CD4-positive, alpha-beta T cell treated with Interleukin-1 beta for 1 hour (primary cell): ENCODE measurements at places on chromosomes 16 and 17.

GRCh38 chr16:2472885-2473445 lies 1.9 kb downstream of the NTN3 start:
- DNase-seq = no peak

DNA sequence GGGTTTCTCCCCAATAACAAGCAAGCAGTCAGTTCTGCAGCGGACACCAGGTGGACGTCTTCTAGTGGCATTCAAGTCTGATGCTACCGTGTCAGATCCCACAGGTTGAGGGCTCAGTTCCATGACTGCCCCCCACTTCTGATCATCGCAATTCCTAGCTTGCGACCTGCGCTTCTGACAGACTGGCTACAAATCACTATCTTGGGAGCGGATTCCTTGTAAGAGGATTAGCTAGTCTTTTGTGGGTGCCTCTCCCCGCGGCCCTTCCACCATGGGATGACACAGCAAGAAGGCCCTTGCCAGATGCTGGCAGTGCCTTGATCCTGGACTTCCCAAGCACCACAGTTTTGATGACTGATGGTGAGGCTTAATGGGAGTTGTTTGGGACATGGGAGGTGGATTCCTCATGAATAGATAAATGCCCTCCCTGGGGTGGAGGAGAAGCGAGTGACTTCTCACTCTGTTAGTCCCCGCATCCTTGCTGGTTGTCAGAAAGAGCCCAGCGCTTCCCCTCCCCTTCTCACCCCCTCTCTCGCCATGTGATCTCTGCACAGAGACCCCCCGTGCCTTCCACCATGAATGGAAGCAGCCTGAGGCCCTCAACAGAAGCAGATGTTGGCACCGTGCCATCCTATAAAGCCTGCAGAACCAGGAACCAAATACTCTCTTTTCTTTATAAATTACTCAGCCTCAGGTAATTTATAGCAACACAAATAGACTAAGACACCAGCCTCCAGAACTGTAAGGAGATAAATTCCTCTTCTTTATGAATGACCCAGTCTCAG lies 19.1 kb downstream of the CDIP1 start:
- no peak for DNase-seq

DNA sequence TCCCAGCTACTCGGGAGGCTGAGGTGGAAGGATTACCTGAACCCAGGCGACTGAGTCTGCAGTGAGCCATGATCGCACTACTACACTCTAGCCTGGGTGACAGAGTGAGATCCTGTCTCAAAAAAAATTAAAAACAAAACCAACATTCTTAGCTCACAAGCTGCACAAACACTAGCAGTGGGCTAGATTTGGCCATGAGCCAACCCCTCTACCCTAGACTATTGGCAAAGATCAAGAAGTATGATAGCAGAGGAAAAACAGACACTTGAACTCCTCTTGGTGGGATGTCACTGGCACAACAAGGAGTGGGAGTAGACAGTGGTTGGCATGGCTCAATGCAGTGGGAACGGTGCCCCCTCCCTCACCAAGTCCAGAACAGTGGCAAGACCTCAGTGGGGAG lies 19.6 kb upstream of the RIPOR1 start:
- no peak for DNase-seq

GRCh38 chr17:77684803-77685798 lies 273.4 kb upstream of the TNRC6C start:
- DNase-seq = no peak

DNA sequence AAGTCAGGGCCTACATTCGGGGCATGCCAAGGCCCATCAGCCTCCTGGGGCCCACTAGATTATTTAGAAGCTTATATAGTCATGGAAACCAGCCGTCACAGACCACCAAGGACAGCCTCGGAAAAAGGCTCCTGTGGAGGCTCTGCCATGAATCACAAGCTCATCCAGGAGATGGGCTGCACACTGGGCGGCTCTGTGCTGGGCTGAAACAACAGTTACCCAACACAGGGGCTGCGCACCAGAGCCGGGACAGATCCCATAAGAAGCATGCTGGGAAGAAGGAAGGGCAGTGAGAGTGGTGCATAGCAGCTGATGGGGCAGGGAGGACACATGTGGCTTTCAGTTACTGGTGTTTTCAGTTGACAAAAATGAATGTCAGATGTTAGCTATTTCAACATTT lies 67.7 kb upstream of the GSG1L start:
- no peak for DNase-seq

GRCh38 chr16:4550591-4550990 lies 5.5 kb upstream of the C16orf96 start:
- DNase-seq = no peak

DNA sequence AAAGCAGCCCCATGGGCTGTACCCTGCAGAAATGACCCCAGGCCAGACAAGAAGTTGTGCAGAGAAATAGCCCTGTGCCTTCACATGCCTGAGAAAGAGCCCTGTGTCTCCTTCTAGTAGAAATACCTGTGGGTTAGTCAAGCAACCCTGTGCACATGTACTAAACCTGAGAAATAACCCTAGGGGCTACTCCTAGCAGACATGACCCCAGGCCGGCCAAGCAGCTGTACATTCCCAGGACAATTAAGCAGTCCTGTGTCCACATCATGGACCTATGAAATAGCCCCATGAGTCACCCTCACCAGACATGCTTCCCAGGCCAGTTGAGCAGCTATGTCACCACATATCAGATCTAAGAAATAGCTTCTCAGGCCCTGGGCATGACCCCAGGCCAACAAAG lies 519.7 kb upstream of the CA10 start:
- DNase-seq = no peak

GRCh38 chr17:28282596-28282995 lies 36.4 kb upstream of the TMEM97 start:
- no peak for DNase-seq

GRCh38 chr17:13306310-13306962 lies 288.6 kb upstream of the ELAC2 start:
- no peak for DNase-seq

GRCh38 chr17:2909846-2910234 lies 113.6 kb downstream of the RAP1GAP2 start:
- no peak for DNase-seq

- no peak for DNase-seq
These were observed 902 bp downstream of the KAT2A start for GRCh38 chr17:42120161-42120769.

- DNase-seq = no peak
These were observed 71.7 kb upstream of the CBX4 start for GRCh38 chr17:79910985-79911361.

DNA sequence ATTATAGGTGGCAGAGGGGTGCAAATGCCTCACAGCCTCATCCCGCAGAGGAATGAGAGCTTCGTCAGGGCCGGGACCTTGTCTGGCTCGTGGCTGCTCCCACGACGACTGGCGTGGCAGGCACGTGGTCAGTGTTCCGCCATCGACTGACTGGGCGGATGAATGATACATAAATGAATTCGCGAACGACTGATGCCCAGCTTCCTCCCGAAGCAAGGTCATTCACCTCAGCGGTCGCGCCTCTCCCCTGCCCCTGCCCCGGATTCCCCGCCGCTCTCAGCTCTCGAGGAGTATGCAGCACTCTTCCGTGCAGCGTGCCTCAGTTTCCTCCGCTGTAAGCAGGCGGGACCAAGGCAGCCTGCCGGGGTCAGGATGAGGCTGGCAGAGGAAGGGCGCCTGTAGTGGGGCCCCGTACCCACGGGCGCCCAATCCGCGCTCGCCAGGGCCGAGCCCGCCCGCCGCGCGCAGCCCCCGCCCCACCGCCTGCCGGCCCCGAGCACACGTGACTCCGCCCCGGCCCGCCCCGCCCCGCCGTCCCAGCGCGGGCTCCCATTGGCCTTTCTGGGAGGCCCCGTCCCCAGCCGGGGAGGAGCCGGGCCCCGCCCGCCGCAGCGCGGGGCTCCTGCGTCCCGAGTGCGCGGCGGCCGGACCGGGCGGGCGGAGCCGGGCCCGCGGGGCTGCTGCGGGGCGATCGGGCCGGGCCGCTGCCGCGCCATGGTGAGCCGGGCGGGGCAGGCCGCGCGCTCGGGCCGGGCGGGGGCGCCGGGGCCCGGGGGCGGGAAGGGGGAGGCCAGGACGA lies at the start of gene SNN:
Gene SNN (plus strand): TSS at position 632 of the 799 bp plus-strand sequence. CDS start 7,605 bp downstream, outside the sequence.
- DNase-seq = peak; percentile 88

DNA sequence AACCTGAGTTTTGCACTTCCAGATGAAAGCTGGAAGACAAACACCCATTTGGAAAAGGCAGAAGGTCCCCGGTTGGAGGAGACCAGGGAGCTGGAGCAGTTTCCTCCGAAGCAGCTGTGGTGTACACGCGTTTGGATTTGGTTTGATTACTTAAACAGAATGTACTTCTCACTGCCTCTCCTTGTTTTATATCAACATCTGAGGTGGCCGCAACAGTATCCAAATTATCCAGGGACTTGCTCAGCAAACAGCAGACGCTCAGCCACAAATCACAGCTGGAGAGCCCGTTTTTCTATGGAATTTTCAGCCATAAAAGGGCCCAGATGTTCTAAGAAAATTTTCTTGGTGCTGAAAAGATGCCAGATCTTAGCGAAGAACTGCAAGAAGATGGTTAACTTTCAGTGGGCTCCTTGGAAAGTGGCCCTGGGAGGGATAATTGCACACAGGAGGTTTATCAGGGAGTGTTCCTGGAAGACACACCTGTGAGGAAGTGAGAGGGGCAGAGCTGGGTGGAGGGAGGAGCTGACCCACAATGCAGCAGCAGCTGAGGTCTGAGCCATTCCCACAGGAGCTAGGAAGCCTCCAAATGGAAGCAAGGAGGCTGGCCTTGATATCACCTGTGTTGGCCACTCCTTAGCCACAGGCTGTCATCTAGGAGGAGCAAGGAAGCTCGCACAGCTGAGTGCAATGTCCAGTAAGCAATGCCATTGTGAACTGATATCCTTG lies 28.9 kb upstream of the CDH5 start:
- DNase-seq = no peak

- DNase-seq = no peak
These were observed 17.6 kb downstream of the OMG start for GRCh38 chr17:31279401-31279800.

- no peak for DNase-seq
These were observed 19.8 kb downstream of the LGALS9 start for GRCh38 chr17:27650836-27651235.

DNA sequence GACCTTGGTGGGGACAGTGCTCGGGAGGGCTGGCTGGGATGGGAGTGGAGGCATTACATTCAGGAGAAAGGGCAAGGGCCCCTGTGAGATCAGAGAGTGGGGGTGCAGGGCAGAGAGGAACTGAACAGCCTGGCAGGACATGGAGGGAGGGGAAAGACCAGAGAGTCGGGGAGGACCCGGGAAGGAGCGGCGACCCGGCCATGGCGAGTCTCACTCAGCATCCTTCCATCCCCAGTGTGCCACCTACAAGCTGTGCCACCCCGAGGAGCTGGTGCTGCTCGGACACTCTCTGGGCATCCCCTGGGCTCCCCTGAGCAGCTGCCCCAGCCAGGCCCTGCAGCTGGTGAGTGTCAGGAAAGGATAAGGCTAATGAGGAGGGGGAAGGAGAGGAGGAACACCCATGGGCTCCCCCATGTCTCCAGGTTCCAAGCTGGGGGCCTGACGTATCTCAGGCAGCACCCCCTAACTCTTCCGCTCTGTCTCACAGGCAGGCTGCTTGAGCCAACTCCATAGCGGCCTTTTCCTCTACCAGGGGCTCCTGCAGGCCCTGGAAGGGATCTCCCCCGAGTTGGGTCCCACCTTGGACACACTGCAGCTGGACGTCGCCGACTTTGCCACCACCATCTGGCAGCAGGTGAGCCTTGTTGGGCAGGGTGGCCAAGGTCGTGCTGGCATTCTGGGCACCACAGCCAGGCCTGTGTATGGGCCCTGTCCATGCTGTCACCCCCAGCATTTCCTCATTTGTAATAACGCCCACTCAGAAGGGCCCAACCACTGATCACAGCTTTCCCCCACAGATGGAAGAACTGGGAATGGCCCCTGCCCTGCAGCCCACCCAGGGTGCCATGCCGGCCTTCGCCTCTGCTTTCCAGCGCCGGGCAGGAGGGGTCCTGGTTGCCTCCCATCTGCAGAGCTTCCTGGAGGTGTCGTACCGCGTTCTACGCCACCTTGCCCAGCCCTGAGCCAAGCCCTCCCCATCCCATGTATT lies 1.1 kb downstream of the CSF3 start:
- DNase-seq = no peak

- no peak for DNase-seq
These were observed 14.5 kb upstream of the RPL13 start for GRCh38 chr16:89545831-89546574.

- no peak for DNase-seq
These were observed 84.7 kb downstream of the PLCG2 start for GRCh38 chr16:81863630-81864352.

- DNase-seq = no peak
These were observed 250.7 kb upstream of the MON1B start for GRCh38 chr16:76940251-76940650.

- no peak for DNase-seq
These were observed 24.7 kb downstream of the LIMD2 start for GRCh38 chr17:63675231-63675606.

DNA sequence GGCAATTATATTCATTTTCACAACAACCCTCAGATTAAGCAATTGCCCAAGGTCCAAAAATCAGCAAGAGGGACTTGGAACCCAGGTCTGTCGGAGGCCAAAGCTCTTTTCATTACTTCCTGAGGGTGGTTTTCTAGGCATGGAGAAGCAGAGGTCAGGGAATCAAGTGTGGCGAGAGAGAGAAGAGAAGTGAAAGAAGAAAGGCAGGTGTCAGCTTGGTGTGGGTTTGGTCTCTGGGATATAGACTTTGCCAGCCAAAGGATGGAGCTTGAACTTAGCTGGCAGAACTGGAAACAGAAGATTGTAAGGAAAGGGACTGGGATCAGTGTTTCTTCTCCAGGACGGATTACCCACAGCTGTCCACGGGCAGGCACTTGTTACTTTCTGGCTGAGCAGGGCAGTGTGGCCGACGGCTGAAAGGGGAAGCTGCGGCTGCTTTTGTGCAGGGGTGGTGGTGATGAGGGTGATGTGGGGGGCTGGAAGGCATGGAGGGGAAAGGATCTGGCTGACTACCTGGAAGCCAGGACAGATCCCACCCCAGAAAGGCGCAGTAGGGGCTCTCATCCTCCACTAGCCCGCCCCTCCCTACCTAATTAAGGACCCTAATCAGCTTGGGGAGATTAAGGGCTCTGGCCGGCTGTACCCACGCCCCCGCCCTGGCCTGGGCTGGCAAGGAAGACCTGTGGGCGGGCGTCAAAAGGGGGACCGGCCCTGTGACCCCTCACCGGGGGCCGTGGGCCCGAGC lies at the start of gene GUCY2D:
Gene GUCY2D (plus strand): TSS at position 640 of the 745 bp plus-strand sequence. CDS start 433 bp downstream, outside the sequence.
- DNase-seq = no peak

DNA sequence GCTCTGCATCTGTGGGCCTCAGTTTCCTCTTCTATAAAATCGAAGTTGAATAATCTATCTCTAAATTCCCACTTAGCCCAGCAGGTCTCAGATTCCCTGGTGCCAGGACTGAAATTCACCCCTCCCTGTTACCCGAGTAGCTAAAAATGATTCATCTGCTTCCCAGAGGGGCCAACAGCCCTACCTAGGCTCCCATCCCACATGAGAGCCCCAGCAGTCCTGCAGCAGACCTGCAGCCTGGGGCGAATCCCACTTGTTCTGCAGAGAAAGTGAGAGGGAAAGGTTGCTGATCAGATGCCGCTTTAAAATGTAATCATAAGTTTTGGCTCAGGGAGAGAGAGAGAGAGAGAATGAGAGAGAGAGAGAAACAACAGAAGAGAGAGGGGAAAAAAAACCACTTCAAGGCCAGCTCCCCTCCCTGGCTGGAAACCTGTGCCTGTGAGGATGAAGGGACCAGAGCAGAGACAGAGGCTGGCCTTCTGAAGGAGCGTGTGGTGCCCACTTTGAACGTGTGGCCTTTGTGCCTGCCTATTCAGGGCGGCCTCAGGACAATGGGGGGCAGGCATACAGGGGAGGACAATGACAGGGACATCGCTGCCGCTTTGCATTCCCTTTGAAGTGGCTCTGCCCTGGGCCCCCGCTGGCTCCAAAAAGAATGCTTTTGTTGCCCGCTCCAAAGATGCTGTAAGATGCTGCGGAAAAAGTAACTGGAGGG lies 85.2 kb upstream of the NKD1 start:
- no peak for DNase-seq

- DNase-seq = peak; percentile 17
These were observed 302 bp downstream of the LITAF start for GRCh38 chr16:11586378-11586855.
